Renal cortex interstitium (tissue), 15 donors: ENCODE measurements at places on chromosomes 1 and 21.

DNA sequence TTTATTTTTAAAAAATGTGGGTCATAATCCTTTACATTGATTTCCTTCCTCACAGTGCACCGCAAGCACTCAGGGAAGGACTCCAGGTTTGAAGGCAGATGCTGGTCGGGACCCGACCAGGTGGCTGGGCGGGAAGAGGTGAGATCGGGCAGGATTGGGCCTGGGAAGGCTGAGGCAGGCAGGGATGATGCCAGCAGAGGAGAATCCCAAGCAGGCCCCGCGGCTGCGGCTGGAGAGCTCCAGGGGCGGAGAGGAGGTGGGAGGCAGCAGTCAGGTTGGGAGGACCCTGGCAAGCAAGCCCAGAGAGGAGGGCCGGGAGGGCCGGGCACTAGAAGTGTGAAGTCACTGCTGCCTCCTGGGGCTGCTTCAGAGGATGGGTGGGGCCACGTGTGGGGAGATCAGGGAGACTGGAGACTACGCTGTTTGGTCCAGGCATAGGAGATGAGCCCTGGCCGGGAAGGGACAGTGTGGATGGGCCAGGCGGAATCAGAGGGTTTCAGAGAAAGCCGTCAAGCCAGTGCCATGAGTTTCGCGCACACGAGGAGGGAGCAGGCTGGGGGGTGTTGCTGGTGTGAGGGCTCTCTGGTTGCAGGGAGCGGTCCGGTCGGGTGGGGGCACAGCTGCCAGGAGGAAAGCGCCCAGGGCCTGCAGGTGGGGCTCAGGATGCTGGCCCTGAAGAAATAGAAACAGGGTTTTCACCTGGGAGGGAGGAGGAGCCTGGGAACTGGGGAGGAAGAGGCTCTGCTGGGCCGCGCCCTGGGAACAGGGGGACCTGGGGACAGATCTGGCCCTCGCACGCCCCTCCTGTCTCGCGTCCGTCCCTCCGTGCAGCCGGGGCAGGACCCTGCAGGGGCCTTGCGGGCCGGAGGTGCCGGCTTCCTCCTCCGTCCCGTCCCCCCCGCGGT is 888 bp upstream of the COL18A1 start:
- no peak for DNase-seq

DNA sequence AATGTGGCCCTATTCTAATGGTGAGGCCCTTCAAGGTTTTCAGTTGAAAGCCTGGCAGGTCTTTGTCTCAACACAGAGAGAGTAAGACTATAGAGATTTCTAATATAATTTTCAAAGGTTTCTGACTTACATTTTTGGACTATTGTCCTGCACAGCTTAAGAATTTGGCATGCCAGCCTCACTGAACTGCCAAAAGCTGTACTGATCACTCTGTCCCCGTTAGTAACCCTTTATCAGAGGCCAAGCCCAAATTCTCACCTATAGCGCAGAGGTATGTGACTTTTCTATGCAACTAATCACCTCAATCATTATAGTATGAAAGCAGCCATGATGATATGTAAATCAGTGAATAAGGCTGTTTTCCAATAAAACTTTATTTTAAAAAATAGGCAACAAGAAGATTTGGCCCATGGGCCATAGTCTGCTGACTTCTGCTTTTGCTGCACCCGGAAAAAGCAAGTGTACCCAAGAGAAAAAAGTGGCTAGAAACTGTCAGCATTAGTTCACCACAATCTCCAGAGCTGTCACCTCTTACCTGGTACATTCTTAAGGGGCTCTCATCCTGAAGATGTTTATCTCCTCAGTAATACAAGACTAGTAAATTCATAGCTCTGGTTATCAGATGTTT is 85.4 kb downstream of the PIGK start:
- no peak for DNase-seq

DNA sequence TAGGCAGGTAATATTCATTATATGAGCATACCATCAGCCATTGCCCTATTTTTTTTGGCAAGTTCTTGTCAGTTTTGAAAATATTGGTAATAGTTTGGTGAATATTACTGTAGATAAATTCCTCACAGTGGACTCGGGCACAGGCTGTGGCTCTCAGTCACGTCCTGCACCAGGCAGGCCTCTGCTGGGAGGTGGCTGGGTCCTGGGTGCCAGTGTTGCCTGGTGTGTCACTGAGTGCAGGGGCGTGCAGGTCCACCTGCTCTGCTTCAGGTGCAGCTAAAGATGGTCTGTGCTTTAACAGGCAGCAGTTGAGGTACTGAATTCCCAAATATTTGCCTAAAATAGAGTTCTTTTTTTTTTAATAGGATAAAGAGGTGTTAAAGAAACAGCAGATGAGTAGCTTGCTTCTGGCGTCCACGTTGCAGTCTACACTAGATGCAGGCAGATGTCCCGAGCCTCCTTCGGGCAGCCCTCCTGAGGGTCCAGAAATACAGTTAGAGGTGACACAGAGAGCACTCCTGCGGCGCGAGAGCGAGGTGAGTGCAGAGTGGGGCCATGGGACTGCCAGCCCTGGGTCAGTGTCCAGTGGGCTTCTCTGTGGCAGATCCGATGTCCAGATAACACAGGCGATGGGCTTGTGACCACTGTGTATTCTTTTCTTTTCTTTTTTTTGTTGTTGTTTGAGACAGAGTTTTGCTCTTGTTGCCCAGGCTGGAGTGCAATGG is 57.3 kb upstream of the DIP2A start:
- no peak for DNase-seq

DNA sequence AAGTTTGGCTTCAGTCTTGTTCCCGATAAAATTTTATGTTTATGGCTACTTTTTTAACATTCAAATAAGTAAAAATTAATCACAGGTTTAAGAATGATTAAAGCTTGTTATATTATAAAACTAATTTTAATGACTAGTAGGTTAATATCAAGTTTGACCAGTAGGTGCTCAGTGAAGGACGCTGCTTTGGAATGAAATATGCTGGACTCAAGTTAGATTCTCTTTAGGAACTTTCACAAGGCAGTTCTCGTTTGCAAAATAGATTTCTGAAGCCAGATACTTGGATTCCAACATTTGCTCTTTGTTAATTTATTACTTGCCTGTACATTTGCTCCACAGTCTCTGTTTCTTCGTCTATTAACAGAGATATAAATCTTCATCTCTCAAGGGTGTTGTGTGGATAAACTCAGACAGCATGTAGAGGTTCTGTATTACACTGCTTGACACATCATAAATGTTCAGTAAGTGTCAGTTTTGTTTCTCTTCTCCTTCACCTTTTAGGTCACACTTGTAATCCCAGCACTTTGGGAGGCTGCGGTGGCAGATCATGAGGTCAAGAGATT is 432.8 kb upstream of the CHRM3 start:
- no peak for DNase-seq

DNA sequence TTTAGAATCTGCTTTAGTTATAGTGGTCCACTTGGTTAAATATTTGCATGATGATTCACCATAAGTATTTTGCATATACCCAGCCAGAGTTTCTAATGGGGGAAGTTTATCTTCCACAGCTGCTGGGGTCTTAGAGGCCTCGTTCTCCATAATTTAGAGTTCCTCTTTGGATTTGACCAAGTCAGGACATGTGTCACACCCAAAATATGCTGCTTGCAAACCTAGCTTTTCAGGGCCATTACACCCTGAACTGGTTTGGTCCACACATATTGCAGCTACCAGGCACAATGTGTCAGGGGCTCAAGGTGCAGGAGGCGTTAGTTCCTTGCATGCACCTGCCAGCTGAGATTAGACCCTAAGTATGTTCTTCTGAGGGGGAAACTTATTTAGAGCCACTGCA is 17.1 kb upstream of the FMO4 start:
- DNase-seq, result no peak

GRCh38 chr21:30463713-30464112 is 16.5 kb downstream of the KRTAP19-1 start:
- no peak for DNase-seq

DNA sequence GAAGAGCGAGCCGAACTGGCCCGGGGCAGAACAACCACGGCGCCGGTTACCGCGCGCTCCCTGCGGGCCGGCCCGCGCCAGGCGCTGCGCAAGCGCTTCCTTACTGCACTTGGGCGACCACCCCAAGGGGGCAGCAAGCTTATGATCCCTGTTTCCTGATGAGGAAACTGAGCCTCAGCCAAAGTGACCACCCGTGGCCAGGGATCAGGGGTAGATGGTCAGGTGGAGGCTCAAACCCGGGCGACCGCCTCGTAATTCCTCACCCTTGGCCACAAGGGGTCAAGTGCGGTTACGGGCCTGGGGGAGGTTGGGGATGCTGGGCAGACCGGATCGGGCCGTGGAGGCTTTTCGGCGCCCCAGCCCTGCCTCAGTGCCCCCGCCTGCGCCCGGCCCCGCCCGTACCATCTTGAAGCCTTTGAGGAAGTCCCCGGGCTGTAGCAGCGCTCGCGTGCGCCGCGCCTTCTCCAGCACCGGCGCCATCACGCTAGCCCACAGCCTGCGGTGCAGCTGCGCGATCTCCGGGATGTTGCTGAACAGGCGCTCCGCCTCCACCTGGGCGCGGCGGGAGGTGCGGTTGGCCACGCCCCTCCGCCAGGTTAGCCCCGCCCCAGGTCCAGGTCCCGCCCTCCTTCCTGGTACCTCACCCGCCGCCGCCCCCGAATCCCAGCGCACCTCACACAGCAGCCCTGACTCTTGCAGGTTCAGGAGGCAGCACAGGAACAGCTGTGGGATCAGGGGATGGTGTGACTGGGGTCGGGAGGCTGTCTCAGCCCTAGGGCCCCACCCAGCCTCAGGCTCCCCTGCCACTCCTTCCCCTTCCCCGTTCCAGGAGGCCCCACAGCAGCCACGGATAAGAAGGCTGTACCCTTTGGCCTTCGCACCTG is 5.4 kb upstream of the TNFRSF25 start:
- DNase-seq, result no peak
